Fibroblast of pulmonary artery (primary cell): ENCODE measurements at places on chromosomes 1 and 21.

- no peak for DNase-seq
Measured at GRCh38 chr21:20703112-20703767, 295.0 kb upstream of the NCAM2 start.

- no peak for DNase-seq
Measured at GRCh38 chr1:232587141-232588008, 42.6 kb downstream of the SIPA1L2 start.

DNA sequence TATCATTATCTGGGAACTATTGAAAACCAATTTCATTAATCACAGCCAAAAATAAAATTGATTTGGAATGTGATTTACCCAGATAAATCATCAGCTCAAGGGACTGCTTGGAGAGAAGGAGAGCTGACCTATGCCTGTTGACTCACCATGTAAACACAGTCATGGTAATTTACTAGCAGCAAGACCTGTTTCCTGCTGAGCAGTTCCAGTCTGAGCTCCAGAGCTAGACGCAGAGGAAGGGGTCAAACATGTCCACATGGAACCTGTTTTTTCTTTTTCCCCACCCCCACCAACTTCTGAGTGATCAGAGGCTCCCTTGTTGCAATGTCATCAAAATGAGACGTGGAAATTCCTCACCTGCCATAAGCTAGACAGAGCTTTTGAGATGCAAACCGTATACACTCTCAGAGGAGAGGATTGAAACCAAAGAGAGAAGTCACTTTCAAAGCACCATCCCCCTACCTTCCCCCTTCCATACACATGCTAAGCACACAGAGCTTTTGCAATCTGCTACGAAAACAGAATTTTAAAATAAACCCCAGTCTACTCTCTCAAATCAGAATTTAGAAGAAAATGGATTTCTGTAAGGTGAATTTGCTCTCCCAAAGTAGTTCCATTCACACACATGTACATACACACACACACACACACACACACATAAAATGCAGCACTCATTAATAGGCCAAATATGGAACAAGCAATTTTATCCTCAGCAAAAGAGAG, 55.9 kb upstream of the PTGFRN start:
- peak; percentile 85 for DNase-seq

DNA sequence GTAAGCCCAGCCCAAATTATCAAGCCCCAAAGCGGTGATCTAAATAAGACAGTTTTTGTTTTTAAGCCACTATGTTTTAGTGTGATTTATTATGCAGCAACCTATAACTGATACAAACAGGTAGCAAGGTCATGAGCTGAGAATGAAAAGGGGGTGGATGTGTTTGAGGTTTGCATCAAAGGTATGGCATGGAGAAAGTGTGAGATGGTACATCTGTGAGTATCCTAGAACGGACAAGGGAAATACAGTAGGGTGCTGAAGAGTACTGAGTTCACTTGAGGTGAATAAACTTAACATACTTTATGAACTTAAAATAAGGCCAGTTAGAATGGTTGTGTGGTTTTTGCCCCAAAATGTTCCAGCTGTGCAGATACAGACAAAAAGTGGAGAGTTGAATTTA, 286.0 kb upstream of the B3GALT2 start:
- DNase-seq = no peak

DNA sequence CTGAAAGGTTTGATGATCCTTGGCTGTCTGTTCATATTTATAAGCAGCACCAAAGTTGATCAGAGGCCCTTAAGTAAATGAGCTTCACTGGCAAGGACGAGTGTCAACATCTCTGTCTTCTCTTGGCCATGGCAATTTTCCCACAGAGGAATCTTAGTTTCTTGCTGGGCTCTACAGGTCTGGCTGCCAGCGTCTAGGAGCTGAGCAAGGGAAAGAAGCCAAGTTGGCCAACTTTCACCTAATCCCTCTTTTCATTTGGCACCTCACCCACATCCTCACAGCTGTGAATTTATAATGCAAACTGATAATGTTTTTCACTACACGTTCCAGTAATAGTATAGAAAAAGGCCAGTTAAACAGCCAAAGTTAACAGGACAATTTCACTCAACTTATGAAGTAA, 99.0 kb upstream of the LBR start:
- no peak for DNase-seq

GRCh38 chr21:43609501-43610340, 49.6 kb downstream of the HSF2BP start:
- peak; percentile 91 for DNase-seq

- DNase-seq = no peak
Measured at GRCh38 chr1:145992502-145992936, 3.9 kb downstream of the TXNIP start.

DNA sequence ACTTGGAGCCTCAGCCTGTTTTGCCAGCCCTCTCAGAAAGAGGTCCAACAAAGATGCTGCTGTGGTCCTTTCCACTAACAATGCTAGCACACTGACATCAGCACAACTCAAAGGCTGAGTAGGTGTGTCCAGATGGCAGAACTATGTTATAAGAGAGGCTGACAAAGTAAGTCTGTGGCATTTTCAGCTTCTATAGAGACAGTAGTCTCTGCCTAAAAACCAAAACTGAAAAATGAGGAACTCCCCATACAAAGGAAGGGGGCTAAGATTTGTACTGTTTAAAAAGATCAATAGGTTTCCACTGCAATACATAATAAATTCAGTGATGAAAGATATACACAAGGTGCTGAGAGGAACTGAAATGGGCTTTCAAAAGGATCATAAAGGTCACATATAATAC, 12.3 kb downstream of the ERO1B start:
- DNase-seq = no peak

GRCh38 chr1:96971439-96971838, 249.9 kb downstream of the PTBP2 start:
- DNase-seq = no peak

DNA sequence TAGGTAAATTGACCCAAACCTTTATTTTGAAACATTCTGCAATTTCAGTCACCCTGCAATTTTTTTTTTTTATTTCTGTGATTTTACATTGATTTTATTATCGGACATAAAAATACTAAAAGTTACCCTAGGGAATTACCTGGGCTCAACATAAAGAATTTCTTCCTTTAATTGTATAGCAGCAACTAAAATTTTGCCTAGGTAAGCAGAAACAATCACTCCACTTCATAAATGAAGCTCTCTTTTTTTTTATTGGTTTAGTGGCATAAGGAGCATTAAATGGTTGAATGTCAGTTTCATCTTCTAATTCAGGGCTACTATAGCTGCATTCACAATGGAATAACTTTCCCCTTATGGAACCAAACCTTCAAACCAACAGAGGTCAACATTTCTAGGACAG, 15.3 kb upstream of the OR2M4 start:
- DNase-seq = no peak

GRCh38 chr21:37273911-37274690, 7.0 kb upstream of the VPS26C start:
- DNase-seq = peak; percentile 18

- no peak for DNase-seq
Measured at GRCh38 chr1:33281554-33282303, 25.4 kb downstream of the ZNF362 start.

- DNase-seq = no peak
Measured at GRCh38 chr1:94309216-94309615, 71.8 kb upstream of the ARHGAP29 start.

GRCh38 chr1:25055961-25056360, 125.9 kb upstream of the RUNX3 start:
- DNase-seq = no peak

GRCh38 chr1:25875154-25875855, at the start of gene PAQR7:
TSS of gene PAQR7 (minus strand) at chr1:25875708. CDS start at chr1:25863839, 11,869 bp downstream.
- peak; percentile 67 for DNase-seq

- no peak for DNase-seq
Measured at GRCh38 chr1:29162476-29163138, 19.1 kb downstream of the SRSF4 start.

- no peak for DNase-seq
Measured at GRCh38 chr1:88751714-88752113, 67.6 kb downstream of the PKN2 start.

GRCh38 chr1:100279358-100279923, 13.4 kb downstream of the RTCA start:
- DNase-seq = no peak

- no peak for DNase-seq
Measured at GRCh38 chr1:26767714-26768113, 20.0 kb upstream of the PIGV start.

- DNase-seq = no peak
Measured at GRCh38 chr1:29052100-29052499, 71.6 kb downstream of the TMEM200B start.

GRCh38 chr1:58618303-58618702, 41.3 kb upstream of the TACSTD2 start:
- DNase-seq = peak; percentile 74

DNA sequence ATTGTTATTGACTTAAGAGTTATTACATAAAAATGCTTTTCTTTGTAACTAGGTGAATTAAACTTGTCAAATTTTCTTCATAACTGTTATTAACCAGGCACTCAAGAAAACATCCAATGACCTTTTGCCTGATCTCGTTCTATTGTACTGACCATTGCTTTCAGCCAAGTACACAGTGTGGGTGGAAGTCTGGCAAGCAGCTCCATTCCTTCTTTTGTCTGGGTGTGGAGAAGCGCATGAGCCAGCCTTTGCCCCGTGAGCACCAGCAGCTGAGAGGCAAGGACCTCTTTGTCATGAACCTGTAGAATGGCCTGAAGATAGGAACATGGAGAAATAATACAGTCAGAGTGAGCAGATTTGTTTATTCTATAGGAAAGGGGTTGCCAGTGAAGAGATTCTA, 57.5 kb downstream of the IARS2 start:
- peak; percentile 69 for DNase-seq

DNA sequence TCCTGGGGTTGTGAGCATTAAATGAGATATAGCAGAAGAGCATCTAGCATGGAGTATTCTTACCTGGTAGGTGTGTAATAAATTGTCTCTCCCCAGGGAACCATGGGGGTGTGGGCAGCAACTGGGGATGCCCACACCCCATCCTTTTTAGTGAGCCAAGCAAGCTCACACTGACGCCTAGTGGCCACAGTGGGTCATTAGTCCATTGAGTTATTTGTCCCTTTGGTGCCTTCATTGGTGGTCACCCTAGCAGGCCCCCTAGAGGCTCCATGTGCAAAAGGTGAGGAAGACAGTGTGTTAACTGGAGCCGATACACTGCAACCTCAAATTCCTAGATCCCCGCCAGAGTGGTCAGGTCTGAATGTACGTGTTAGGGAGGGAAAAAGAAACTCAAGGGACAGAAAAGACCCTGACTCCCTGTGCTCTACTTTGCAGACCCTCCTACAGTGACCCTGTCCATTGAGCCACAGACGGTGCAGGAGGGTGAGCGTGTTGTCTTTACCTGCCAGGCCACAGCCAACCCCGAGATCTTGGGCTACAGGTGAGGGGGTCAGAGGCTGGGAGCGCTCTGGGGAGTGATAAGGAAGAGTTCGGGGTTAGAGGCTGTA, 93.3 kb upstream of the CD1D start:
- DNase-seq = peak; percentile 85

DNA sequence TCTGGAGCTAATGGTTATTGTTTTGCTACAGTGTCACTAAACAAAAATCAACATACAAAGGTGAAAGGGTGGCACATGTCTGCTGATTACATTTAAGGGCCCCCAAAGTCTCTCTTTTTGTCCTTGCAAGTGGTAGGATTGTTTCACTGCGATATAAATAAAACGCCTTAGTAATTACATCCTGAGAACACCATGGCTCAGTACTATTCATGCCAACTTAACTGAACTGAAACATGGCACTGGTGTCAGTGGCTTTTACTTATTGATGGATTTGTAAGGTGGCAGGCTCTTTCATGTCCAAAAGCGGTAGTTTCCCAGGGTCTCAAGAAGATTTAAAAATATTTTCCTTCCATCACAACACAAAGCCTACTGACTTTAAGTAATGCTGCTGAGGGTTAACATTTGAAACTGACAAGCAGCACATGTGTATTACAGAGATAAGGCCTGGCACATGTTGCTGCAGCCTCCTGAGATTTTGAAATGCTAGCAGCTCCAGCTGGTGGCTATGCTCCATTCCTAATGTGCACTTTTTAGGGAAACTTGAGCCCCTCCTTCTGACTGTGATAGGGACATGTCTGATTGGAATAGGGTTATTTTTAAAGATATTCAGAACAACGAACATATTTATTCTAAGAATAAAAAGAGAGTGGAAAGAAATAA, 86.8 kb downstream of the ATP1B1 start:
- DNase-seq = peak; percentile 61

GRCh38 chr1:208652296-208653160, 408.3 kb upstream of the PLXNA2 start:
- DNase-seq = peak; percentile 79

- no peak for DNase-seq
Measured at GRCh38 chr1:4585216-4585615, 69.2 kb upstream of the AJAP1 start.

DNA sequence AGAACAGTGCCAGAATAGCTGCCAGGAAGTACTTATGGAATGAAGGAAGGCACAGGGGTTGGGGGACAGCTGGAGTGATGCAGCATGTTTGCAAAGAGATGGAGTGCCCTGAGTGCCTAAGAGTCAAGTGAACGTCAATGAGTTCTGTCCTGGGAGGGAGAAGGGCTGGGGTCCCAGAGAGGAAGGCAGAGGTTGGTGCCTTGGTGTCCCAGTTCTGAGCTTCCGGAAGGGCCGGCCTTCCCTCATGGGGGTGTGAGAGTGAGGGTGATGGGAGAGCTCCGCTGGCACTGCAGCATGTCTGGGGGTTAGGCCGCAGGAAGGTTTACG, 17.6 kb downstream of the NES start:
- DNase-seq = no peak

GRCh38 chr21:20999659-21000058, 1.4 kb downstream of the NCAM2 start:
- peak; percentile 71 for DNase-seq

GRCh38 chr1:8274352-8274751, 43.6 kb upstream of the SLC45A1 start:
- no peak for DNase-seq

DNA sequence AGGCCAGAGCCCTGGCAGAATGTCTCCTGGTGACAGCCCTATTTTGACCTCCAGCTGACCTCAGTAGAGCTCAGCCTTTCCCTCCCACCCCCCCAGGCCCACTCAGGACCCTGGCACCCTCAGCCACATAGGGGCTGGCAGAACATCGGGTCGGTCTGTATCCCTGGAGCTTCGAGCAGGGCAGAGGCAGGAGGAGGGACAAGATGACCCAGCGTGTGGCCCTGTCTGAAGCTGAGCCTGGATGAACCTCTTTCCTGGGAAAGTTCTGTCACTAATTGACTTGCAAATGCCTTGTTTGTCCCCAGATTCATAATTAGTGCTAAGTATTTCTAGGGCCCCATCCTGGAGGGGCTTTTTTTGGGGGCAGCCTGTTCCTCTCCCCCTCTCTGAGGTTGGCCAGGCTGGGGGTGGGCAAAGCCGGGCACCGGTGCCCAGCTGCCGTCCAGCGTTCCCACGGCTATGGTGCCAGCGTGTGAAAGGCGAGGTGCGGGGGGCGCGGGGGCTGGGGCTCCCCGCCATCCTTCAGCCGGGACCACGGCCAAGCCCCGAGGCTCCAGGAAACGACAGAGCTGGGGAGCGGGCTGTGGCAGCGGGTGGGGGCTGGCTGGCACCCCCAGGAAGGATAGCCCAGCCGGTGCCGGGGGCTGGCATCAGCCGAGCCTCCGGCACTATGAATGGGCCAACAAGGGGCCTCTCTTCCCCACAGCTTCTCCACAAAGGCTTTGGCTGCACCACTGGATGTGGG, 31.4 kb downstream of the RHBG start:
- no peak for DNase-seq
